ENCODE measurements at places on chromosomes 16 and 17.

- DNase-seq = no peak
Observed at GRCh38 chr17:80955671-80956280, 35.9 kb upstream of the CHMP6 start.

DNA sequence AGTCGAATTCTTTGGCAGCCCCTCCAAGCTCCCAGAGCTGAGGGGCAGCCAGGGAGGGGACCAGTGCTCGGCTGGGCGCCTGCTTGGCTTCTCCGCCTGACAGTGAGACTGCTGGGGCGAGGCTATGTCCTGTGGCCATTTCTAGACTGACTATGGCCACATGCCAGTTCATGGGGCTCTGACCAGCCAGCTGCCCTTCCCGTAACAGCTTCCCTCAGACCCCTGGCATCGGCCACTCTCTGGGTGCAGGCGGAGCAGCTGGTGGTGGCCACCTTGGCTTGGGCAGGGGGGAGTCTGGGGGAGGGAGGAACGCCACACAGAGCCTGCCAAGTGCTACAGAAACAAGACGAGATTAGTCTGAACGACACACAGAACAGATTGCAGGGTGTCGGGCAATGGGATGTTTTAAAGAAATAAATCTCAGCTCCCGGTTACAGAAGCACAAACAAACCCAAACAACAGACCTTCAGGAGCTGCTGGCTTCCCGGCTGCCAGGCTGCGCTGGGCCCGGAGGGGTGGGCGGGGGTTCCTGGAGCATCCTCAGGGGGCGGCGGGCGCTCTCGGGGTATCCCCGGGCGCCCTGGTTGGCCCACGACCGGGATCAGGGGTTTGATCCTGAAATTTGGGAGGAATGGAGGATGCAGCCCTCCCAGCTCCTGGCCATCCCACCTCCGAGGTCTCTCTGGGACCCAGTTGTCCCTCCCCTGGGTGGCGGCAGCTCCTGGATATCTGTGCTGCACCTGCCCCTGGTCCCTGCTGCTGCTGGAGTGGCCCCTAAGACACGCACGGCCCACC is 34.5 kb downstream of the TBC1D16 start:
- DNase-seq = no peak

DNA sequence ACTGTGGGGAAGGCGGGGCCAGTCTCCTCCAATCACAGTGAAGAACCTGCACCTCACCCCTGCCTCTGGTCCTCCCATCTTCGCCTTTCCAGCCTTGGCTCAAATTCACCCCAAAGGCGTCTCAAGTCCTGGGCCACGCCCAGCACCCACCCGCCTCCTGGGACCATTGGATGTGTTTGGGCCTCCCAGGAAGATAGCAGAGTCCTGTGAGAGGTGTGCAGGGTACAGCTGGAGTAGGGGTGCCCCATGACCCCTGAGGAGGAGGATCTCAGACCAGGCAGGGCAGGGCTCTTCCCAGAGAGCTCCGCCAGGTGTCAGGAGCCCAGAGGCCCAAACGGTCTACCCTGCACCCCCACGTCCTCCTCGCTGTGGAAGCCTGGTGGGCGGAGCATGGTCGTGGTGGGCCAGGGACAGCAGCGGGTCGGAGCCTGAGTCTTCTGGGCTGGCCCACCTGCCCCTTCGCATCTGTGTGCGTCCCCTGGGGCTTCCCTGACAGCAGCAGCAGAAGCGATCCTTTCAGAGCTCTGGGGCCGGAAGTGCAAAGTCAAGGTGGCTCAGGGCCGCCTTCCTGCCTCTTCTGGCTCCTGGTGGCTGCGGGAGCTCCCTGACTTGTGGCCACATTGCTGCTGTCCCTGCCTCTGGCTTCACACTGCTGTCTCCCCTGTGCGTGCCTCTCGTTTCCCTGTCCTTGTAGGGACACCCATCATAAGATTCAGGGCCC is 34.9 kb upstream of the ZNF469 start:
- no peak for DNase-seq

GRCh38 chr17:48539177-48539576 is 5.7 kb downstream of the HOXB2 start:
- no peak for DNase-seq

DNA sequence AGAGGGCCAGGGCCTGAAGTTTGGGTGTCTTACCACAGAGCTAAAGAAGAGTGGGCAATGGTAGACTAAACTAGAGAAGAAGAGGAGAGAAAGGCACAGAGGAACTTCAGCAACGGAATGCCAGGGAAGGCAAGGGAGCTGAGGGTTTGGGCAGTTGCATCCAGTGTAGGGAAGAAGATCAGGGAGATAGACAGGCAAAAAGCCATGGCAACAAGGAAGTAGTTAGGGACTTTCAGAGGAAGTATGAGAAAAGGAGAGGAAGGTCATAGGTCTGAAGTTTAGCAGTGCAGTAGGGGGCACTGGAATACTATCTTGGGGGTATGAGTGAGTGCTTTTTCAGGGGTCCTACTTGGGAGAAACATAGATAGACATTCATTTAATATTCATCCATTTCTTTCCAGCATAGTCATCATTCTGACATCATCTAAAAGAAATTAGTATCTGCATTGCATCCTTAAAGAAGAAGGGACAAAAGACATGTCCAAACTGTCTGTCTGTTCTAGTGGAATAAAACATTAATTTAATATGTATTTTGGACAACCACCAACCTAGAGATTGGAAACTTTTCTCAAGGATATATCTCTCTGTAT is 2.2 kb upstream of the NF1 start:
- DNase-seq = no peak

DNA sequence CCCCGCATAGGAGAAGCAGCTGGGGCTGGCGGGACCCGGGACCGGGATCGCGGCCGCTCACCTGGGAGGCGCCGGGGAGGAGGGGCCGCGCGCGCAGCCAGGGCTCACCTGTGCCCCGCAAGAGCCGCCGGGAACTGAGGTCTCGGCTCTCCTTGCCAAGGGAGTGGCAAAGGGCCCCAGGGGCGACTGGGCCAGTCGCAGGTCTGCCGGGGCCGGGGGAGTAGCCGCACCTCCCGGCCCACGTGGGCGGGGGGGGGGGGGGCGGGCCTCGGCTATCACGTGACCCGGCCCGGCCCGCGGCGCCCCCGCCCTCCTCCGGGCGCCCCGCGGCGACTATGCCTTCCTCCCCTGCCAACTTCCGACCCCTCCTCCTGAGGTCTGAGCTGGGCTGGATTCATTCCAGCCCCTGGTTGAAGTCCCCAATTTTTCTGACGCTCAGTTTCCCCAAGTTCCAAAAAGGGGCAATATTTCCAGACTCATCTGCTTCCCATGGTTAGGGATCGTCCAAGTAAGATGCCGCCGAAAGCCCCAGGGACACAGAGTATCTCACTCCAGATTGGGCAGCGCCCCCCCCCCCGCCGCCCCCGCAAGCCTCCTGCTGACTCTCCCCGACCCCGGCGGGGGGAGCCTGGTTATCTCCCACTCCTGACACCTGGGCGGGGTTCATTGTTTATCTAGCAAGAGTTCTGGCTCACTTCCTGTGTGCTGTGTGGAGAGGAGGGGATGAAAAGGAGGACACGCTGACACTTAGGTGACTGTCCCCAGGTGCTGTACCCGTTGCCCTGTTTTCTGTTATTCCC is at the start of gene TMC6:
TMC6 (minus strand) TSS at position 205 of the 800 bp plus-strand sequence. CDS start 1,923 bp downstream, outside the sequence.
- peak; percentile 63 for DNase-seq

DNA sequence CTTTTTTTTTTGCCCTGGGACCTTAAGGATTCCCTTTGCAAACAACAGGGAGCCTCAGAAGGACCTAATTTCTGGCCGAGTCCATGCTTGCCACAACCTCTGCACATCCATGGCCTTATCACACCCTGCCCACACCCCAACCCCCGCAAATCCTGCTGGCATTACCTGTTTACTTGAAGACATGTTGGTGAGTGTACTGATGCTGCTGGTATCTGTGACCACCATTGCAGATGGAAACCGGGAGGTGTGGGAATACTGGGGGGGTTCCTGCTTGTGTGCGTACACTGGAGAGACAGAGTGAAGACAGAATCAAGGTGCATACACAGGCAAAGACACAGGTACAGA is 46.0 kb downstream of the HNF1B start:
- no peak for DNase-seq

GRCh38 chr17:8018436-8018835 is 16.0 kb downstream of the GUCY2D start:
- no peak for DNase-seq

DNA sequence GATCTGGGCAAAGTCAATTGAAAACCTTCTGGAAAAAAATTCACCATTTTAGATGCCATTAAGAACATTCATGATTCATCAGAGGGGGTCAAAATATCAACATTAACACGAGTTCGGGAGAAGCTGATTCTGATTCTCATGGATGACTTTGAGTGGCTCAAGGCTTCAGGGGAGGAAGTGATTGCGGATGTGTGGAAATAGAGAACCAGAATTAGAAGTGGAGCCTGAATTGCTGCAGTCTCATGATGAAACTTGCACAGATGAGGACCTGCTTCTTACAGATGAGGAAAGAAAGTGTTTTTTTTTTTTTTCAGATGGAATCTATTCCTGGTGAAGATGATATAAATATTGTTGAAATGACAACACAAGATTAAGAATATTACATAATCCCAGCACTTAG is 12.9 kb downstream of the ITGAX start:
- DNase-seq = no peak

GRCh38 chr16:17368951-17369350 is 101.8 kb downstream of the XYLT1 start:
- DNase-seq = no peak

DNA sequence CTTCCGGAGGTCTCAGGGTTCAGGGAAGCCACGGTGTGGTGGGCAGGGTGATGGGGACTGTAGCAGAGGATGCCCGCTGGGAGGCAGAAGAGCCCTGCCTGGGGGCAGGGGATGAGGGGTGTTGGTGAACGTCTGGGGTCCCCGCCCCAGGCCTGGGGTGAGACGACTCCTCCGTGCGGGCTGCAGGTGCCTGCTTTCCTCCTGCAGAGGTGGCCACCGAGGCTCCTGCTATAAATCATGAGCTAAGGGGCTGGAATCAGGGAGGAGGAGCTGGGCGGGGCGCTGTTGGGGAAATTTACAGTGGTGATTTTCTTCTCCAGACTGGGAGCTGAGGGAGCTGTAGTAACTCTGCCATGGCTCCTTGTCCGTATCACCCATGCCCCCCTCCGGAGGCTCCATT is 167.0 kb downstream of the MRM1 start:
- no peak for DNase-seq

GRCh38 chr16:87295661-87296531 is 21.3 kb downstream of the C16orf95 start:
- no peak for DNase-seq

- DNase-seq = no peak
Observed at GRCh38 chr17:19262650-19263631, 25.8 kb downstream of the EPN2 start.

- DNase-seq = no peak
Observed at GRCh38 chr16:47973552-47973951, 182.2 kb downstream of the ABCC12 start.
